EH (cell line): ENCODE measurements at places on chromosomes 1 and 21.

GRCh38 chr1:37761416-37762095 is 3.4 kb downstream of the EPHA10 start:
- DNase-seq, result no peak

DNA sequence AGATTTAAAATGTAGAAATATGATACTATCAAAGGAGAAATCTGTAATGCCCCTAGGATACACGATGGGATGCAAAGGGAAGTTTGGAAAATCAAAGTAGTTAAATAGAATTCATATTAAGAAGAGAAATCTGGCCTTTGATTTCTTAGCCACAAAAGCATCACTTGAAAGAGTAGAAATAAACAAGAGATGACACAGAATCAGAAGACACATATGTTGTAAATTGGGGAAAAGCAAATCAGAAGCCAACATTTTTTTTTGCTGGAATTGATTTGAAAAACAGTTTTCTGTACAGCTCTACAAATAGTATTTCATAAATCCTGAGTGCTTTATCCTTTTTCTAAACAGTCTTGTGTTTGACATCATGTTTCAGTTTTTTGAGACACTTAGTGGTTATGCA is 12.4 kb upstream of the TNFSF18 start:
- DNase-seq, result no peak

DNA sequence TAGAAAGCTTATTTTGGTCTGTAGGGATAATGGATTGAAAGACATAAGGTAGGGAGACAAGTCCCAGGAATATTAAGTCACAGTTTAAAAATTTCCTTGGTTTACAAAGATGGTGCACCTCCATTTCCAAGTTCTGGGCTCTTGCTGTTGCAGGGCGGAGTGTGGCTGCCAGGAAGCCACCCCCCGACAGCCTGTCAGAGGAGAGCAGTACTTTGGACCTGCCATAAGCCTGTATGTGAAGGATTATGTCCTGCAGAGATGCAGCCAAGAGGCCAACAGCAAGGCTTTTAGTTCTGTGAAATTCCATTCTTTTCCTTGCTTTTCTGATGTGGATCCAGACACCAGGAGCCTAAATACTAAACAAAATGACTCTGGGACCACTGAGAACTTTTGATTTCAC is 31.9 kb upstream of the GTF2B start:
- no peak for DNase-seq

GRCh38 chr1:17009706-17010105 is 2.0 kb downstream of the ATP13A2 start:
- DNase-seq, result no peak

DNA sequence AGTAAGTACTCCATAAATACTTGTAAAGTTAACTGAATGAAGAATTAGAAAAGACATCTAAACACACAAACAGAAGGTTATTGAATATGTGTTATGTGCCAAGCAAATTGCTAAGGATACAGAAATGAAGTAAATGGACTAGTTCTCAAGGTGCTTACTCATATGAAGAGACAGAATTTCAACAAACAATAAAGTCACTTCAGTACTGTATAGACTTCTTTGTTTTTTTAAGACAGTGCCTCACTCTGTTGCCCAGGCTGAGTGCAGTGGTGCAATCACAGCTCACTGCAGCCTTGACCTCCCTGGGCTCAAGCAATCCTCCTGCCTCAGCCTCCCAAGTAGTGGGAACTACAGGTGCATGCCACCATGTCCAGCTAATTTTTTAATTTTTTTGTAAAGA is 57.3 kb downstream of the SERBP1 start:
- DNase-seq, result no peak
